ENCODE measurements at places on chromosomes 6 and 20.
A peak's percentile ranks its signal among the peaks of the same experiment; 100 is the strongest.

DNA sequence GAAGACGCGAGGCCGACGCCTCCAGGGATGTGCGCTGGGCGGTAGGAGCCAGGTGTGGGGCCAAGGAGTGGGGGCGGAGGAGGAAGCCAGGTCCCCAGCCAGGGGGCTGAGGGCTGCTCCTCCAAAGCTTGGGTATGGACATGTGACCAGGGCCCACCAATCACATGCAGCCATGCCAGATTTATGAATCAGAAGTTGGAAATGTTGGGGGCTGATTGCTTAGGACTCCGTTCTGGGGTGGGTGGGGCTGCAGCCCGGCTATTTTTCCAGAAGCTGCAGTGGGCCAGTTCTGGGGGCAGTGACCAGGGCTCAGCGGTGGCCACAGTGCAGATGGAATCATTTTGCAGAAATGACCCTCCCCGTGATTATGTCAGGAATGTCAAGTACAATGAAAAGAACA, 96.0 kb downstream of the CEBPB start:
- no peak for DNase-seq

DNA sequence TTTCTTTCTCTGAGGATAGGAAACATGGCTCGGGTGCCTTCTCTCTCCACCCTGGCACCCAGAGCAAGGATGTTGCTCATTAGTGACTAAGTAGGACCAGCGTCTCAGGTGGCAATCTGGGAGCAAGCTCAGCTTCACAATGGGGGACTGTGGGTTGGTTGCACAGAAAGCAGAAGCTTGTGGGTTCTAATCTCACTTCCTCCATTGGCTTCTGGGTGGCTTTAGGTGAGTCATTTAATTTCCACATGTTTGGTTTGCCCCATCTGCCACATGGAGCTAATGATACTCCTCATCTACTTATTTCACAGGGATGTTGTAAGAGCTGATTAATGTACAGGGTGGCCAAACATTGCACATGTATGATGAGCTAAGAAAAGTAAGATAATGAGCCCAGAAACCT, 54.8 kb upstream of the AKIRIN2 start:
- DNase-seq = no peak

GRCh38 chr6:110813338-110814101, 1.7 kb downstream of the CDK19 start:
- no peak for DNase-seq

- DNase-seq = no peak
Measured at GRCh38 chr6:28449056-28449455, 5.8 kb upstream of the ZSCAN23 start.

DNA sequence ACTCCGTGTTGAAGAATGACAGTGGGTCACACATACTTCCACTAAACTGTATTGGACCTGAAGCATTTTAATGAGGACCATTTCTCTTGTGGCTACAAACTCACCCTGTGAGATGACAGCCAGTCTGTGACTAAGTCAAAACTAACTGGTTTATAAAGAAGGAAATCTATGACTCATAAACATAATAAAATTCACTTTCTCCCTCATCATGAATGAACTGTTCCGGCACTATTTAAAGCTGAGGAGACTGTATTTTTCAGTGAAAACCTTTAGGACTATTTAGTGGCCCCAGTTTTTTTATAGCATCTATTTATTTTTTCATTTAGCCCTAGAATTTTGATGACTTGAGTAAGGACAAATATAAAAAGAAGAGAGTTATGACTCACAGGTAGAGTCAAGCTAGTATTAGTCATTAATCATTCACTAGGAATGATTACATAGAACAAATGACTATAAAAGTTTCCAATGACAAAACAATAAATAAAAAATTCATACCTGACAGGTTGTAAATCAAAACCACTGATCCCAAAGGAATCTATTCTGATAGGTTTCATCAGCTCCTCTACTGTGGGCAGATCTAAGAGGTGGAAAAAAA, 34.2 kb downstream of the CEP162 start:
- DNase-seq = no peak

DNA sequence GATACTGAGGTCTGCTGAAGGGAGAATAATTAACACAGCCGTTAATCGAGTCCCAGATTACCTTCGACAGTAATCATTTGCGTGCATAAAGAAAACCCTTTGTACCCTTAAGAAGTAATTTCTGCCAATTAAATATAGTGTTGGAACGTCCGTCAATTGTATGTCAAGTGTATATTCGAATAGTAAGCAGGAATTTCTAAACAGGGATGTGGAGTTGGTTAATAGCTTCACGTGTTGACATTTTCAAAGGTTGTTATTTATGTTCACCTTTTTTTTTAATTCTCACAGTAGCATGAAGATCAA, 798 bp upstream of the SNAP91 start:
- DNase-seq = no peak

GRCh38 chr6:34154668-34155447, 9.0 kb upstream of the GRM4 start:
- DNase-seq = peak; percentile 30

- DNase-seq = no peak
Measured at GRCh38 chr6:89818977-89819335, 638 bp downstream of the MDN1 start.

Data from substantia nigra (tissue), 51 donors.